CD8-positive, alpha-beta T cell (primary cell): ENCODE measurements at places on chromosomes 11 and 22. TPM values are rescaled to one million over a fixed set of nuclear protein-coding genes. Genes with fewer than 3 reads are reported as not detected.
A peak's percentile ranks its signal among the peaks of the same experiment; 100 is the strongest.

DNA sequence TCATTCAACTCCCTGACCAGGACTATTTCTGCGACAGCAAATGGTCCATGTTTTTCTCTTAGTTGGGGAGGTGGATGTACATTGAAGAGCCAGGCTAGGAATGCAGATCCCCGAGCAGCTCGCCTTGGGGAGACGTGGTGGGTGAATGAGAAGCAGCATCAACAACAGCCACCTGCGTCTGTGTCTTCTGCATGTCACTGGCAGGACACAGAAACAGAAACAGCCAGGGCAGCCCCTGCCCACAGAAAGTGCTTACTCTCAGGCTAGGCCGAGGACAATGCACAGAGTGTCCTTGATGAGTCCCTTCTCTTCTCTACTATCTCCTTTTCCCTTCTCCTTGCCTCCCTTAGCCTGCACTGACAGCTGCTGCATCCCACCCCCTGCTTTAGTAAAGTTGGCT, 541.9 kb upstream of the CADM1 start:
- no peak for DNase-seq

- peak; percentile 10 for DNase-seq
Observed at GRCh38 chr11:35162745-35163144, 23.8 kb downstream of the CD44 start.

DNA sequence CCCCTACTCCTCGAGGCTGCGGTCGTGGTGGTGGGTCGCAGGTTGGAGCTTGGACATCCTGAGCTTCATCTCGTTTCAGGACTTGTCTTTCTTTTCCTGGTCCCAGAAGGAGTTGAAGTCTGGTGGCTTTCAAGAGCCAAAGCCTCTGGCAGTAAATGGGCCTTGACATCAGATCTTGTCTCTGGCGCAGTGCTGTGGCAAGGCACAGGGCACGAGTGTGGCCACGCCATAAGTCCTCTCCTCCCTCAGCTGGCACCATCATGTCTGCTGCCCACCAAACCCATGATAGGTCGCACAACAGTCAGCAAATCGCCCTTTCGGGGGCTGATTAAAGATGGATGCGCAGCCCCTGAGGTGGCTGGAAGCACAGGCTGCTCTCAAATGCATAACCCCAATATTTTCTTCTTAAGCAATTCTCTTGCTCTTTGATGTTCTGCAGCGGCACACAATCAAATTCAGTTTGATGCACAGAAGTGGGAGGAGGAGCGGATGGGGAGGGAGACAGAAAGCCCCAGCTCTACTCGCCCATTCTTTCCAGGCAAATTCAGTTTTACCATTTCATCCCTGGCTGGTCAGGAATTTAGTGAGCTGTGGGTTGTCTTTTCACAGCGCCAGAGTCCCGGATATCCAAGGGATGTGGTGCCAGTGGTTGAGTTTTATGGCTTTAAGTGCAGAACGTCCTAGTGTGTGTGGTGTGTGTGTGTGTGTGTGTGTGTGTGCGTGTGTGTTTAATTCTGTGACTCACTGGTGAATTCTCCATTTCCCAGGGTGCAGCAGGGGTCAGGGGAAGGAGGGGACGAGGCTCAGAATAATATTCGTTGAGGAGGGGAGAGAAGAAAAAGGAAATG, 162.0 kb downstream of the DSCAML1 start:
- no peak for DNase-seq

- DNase-seq, result no peak
Observed at GRCh38 chr11:64396079-64396591, 37.2 kb downstream of the RPS6KA4 start.

- DNase-seq, result peak; percentile 0
Observed at GRCh38 chr11:44304091-44305025, 5.6 kb downstream of the ALX4 start.

DNA sequence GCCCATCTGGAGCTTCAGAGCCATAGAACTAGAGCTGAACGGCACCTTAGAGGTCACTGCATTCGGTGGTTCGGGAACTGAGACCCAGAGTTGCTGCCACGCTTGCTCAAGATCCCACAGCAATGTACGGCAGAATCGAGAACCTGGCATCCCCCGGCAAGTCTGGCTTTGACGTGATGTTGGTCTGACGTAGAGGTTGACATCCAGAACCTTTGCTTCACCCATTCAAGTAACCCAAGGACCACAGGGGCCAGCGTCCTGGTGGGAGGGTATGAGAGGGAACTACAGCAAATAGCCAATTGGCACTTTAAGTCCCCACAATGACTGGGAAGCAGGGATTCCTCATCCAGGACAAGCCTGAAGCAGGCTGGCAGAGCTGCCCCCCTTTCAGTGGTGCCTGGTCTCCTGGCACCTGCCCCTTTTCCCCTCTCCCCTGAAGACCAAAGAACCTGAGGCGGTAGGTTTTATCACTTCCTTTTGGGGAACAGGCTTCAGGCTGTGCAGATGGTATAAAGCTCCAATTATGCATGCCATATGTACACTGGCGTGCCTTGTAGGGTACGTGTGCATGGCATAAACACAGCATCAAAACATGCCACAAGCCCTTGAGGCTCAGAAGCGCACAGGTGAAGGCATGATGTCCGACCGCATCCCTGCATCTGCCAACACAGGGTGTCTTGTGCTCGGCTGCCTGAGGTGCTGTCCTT, 15.3 kb upstream of the TEF start:
- DNase-seq, result no peak

GRCh38 chr11:1062075-1062820, 12.4 kb upstream of the MUC2 start:
- no peak for DNase-seq

DNA sequence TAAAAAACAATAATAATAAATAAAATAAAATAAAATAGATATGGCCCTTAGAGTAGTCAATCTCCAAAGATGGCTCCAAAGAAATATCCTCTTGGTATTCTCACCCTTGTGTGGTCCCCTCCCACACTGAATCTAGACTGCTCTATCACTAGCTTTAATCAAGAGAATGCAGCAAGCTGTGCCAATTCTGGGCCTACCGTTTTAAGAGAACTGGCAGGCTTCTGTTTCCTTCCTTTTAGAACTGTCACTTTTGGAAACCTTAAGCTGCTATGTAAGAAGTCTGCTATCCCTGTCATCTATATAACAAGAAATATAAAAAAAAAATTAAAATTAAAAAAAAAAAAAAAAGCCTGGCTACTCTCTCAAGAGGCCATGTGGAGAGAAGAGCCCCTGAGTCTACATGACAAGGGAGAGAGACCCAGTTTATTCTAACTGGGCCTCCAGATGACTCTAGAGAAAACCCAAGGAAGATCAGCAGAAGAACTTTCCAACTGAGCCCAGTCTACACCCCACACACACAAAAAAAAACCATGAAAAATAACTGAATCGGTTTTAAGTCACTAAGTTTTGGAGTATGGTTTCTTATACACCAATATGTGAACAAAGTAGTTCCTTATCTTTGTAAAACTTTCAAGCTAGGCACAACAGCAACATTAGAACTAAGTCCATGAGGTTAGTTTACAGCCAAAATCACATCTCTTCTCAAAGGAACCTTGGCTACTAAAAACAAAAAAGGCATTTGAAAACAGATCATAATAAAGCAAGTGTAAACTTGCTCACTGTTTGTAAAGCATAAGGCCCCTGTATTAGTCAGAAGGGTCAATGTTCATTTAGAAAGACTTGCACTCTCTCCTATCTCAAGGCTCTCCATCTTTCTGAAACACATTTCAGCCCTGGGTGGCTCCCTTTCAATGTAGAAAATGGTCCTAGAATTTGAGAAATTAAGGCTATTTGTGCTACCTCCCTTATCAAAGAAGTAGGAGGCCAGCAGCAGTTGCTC, 67.3 kb downstream of the AMBRA1 start:
- DNase-seq, result no peak

GRCh38 chr22:42922374-42923191, 65.5 kb upstream of the ARFGAP3 start:
- DNase-seq, result no peak

Gene PDGFD
- 0.53 TPM for total RNA-seq

Gene APBB1
- 147 TPM for total RNA-seq

Gene NXF1
- total RNA-seq, result 356 TPM

Gene ME3
- total RNA-seq, result 5.2 TPM

Gene CDC42BPG
- 6.5 TPM for total RNA-seq

Gene NXPE2
- not detected for total RNA-seq

Gene LDHAL6A
- not detected for total RNA-seq

Gene CST6
- not detected for total RNA-seq

Gene HTR3A
- total RNA-seq, result not detected

Gene OR10G8
- not detected for total RNA-seq

Gene ROBO4
- total RNA-seq, result not detected
